ENCODE measurements at places on chromosomes 5 and 9.

DNA sequence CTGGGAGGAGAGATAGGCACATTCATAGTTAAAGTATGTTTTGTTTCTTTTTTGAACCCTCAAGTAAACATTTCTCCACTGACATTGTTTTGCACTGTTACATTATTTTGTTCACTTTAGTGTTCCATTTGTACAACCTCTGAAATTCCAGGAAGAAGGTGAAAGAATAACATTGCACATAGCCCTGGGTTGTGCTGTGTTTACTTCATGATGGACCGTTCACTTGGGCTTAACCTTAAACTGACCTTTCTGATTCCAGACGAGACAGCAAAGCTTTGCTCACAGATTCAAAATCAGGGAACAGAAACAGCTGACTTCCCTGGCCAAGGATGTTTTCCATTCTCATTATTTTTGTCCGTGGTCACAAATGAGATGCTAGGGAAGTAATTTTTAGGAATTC is 42.8 kb upstream of the GDNF start:
- no peak for DNase-seq

GRCh38 chr9:38406476-38407186 is 14.1 kb downstream of the ALDH1B1 start:
- DNase-seq: no peak

GRCh38 chr5:67311701-67312100 is 115.1 kb upstream of the CD180 start:
- no peak for DNase-seq

GRCh38 chr9:36739373-36740116 is 166.8 kb downstream of the MELK start:
- DNase-seq: no peak

DNA sequence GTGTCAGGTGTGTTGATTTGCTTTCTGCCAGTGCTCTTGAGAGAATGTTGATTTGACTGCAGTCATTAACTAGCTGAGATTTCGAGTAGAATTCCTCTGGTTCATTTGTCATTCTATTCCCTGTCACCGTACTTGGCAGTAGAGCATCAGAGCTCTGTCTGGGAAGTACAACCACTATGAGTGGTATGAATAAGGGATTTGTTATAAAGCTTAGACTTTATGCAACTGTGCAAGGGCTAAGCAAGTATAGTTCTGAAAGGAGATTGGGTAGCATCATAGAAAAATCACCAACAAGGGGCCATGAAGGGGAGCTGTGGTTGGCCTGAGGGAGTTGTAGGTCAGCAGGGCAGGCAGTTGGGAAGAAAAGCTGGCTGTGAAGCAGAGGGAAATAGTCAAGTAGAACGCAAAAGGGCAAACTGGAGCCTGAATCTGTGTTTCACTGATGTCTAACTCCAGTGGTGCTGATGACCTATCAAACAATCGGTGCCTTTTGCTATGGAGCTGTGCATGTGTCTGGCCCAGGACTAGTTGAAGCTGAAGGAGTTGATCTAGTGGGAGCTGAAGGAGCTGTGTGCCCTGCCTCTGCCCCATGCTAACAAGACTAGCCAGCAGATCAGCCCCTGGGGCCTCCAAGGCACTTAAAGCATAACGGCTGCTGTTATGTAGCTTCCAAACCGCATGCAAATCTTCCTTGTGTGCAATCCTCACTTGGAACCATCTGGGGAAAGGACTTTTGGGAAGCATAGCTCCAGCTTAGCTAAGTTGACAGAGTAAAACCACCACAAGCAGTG is 110.0 kb downstream of the SLC28A3 start:
- DNase-seq: no peak

- DNase-seq: no peak
Measured at GRCh38 chr5:6666762-6667161, 33.5 kb downstream of the SRD5A1 start.

GRCh38 chr5:110917161-110917875 is 154.2 kb upstream of the TSLP start:
- no peak for DNase-seq

DNA sequence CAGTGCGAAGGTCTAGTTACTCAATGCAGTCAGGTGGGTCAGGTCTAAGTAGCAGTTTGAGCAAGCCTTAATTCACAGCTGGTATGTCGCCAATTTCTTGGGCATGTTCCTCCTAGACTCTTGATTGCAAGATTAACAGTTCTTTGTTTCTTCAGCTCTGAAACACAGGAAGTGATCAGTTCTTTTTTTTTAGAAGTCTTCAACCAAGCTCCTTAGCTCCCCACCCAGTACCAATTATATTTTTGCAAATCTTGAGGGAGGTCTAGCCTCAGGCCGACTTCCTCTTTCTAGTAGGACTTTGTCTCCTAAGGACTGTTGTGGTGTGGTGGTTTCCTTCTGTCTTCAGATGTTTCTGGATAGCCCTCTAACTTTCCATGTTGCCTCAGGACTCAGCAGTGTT is 2054.2 kb downstream of the MAT2B start:
- DNase-seq: no peak

DNA sequence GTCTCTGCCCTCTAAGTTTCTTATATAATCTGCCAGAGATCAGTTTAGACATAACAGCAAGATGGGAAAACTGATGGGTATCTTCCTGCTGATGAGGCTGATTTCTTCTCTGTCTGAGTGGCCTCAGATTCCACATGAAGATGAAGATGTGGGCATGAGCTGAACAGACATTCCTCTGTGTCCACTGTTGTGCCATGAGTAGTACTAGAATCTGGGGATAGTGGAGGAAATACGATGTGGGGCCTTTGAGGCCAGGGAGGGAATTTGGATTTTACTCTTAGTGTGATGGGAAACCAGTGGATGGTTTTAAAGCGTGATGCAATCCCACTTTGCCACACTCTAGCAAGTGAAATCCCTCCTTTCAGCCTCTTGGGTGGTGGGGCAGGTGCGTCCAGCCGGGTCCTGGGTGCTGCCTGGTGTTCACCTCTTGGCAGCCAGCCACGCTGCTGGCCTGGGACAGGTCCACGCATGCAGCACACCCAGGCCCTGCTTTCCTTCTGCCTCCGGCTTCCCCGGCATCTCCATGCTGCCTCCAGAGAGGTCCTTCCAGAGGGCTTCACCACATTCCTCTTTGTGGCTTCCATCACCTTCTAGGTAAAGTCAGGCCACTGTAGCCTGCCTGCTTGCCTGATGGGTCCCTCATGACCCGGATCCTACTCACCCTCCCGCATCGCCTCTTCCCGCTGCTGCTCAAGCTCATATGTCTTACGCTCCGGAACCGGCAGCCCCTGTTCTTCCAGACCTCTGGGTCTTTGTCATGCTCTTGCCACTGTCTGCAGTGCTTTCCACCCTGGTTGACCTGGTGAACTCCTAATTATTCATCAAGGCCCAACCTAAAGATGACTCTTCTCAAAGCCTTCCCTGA is 28.1 kb upstream of the SH3PXD2B start:
- no peak for DNase-seq

- no peak for DNase-seq
Measured at GRCh38 chr9:136926154-136926704, 18.3 kb downstream of the FBXW5 start.

DNA sequence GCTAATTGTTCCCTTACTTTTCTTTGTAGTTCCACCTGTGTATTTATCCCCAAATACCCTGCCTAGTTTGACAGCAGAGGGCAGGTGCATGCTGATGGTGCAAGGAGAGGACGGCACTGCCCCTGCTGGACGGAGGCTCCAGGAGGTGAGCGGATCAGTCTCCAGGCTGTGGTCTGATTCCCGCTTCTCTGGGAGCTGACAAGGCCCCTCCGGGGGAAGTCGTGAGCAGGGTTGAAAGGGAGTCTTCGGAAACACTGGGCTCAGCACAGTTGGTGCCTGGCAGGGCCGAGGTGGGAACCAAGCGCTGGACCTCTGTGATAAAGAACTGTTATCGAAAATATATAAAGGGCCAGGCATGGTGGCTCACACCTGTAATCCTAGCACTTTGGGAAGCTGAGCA is 52.9 kb downstream of the RASGEF1C start:
- DNase-seq: no peak

- DNase-seq: no peak
Measured at GRCh38 chr5:107930891-107931290, 260.2 kb upstream of the EFNA5 start.

DNA sequence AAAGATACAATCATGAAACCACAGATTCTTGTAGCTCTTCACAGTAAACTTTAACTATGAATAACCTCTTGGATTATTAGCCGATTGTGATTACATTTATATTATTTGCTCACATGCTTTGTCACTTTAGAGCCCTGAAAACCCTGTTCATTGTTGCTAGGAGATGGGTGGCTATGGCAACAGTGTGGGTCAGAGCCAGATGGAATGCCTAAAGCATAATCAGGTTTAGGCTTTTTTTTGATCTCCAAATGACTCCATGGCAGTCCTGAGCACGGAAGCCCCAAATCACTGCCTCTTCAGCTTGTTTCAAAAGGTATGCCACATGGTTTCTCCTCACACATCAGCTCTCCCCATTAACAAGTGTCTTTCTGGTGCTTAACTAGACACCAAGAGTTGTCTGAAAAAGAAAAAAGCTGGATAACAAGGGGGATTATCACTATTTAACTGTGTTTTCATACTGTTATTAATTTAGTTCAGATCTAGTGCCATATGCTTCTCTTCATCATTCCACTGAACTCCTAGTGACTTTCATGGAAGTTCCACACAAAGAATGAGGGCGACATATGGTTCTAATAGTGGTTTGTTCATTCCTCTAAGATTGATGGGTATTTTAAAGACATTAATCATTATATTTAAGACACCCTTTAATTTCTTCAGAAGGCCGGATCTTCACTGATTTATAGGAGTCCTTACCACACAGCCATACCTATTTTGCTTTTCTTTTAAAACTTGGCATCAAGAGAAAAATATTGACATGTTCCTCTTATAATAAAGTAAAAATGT is 88.8 kb upstream of the PAM start:
- no peak for DNase-seq

DNA sequence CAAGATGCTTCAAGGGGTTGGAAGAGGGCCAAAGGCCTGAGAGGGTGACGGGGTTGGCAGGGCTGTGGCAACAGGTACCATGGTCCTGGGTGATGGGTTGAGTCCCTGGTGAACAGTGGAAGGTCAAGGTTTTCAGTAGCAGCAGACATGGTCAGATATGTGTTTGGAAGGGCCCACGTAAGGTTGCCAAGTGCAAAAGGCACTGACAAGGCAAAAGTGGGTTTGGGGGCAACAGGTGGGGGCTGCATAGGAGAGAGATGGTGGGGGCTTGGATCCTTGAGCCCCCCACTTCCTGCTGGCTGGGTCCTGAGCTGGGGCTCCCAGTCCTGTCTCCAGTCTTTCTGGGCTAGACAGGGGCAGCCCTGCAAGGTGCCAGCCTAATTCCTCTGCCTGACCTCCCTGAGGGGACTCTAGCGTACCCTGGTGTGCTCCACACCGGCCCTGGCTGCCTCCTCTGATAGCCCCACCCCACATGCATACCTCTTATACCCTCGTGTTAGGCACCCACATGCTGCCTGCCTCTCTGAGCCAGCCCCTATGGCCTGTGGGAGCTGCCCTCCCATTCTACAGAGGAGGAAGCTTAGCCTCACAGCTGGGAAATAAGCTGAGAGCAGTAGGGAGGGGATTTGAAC is 20.9 kb upstream of the NSD1 start:
- DNase-seq: no peak

GRCh38 chr9:96087669-96088299 is 212.3 kb downstream of the ERCC6L2 start:
- DNase-seq: no peak

DNA sequence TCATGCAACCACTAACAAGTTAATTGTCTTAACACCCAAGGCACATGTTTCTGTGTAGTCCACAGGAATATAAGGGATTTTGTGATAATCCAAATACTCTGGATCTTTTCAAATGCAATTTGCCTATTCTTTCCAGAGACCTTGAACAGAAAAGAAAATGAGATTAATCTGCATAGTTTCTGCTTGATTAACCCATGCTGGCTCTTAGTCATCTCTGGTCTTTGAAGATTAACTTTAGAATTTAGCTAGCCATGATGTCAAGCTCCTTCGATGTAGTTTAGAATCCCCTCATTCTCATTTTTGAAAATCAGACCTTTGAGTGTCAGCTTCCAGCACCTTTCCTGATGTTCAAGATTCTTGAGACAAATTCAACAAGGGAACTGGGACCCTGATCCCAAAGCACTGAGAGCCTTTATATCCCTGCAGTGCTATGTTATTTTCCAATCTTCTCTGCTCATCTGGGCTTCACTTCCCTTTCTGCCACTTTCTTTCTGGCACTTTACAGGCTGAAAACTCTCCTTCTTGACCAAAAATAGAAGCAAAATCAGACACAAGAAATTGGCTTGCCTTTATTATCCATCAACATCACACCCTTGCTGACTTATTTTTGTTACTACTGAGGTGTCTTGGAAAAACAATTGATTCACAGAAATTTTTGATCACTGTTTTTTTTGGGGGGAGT is 155.5 kb downstream of the PALM2AKAP2 start:
- no peak for DNase-seq

GRCh38 chr9:113646946-113647914 is 183.7 kb downstream of the RGS3 start:
- no peak for DNase-seq

DNA sequence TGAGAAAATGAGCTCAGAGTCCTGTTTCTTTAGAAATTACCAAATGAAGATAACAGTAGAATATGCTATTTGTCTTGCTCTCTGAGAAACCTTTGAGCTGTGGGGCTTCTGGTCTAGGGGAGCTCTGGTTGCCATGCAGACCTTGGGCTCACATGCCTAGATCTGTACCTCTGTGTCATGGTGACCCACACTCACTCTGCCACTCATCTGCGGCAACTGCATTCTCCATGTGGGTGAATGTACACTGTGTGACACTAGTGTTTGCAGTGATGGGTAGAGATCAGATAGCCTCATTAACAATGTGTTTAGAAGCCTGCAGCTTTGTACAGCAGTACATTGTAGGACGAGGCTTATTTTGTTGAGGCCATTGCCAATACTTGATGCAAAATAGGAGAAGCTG is 521.2 kb downstream of the CHSY3 start:
- no peak for DNase-seq

- no peak for DNase-seq
Measured at GRCh38 chr5:109560554-109560953, 129.2 kb upstream of the MAN2A1 start.

GRCh38 chr5:43833961-43834360 is 231.0 kb downstream of the NNT start:
- DNase-seq: no peak

GRCh38 chr5:74310997-74311930 is 329.3 kb downstream of the ENC1 start:
- no peak for DNase-seq

- DNase-seq: no peak
Measured at GRCh38 chr5:38562444-38563210, 6.2 kb upstream of the LIFR start.

DNA sequence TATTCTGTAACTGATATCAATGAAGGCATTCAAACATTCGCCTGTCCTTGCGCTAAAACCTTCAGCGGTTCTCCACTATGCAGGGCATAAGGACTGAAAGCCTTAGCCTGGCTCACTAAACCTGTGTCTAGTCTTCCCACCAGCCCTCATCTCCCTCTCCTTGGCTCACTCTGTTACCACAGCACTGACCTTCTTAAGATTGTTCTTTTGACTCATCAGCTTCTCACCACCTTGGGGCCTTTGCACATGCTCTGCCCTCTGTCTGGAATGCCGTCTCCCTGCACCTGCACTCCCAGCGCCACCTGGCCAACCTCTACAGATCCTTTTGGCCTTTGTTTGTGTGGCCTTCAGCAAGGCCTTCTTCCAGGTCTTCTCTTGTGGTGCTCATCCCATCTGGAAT is 131.8 kb upstream of the IER5L start:
- no peak for DNase-seq

Measured in NCI-H1436 treated with DMSO at 0.1 percent for 48 hours (cell line).